Right lung (tissue), 10 donors: ENCODE measurements at places on chromosomes 13 and 19.

DNA sequence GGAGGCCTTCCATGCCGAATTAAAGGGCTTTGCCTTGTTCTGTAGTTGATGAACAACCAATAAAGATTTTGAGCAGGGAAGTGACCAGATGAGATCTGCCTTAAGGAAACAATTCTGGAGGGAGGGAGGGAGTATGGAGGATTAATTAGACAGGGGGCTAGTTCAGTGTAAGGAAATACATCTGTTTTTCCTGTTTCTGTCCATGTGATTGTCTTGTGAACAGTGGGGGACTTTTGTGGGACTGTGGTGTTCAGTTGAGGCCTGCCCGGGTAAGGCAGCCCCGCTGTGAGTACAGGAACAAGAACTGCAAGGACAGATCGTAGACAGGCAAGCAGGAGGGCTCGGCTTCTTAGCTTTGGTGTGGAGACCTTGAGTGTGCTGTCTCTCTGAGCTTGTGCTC lies 59.0 kb downstream of the DGKH start:
- DNase-seq, result no peak

DNA sequence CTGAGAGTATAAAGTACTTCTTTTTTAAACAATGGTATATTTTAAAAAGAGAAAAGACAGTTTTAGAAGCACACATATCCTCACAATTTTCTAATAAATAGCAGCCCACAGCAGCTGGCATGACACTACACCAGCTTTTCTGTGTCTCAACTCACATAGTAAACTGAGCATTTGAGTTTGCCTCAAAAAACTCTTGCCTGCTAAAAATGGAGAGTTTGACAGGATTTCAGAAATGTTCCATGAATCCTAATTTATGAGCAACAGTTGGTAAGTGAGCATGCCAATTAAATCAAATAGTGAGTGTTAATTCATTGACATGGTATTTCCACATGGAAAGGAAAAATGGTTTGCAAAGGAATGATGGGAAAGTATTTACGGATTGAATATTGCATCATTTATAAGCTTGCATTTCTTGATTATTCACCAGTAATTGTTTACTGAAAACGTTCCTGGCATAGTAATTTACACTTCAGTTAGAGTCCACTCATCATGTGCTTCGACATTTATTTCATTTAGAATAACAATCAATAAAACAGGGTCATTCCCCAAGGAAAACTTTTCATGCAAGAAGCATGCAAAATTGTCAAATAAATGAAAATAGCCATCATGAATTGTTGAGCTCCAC lies 323.0 kb downstream of the EFNB2 start:
- DNase-seq, result peak; percentile 51

- DNase-seq, result no peak
Observed at GRCh38 chr19:39434123-39435076, 1.3 kb downstream of the RPS16 start.

- no peak for DNase-seq
Observed at GRCh38 chr19:40335101-40335500, 13.1 kb downstream of the C19orf47 start.

DNA sequence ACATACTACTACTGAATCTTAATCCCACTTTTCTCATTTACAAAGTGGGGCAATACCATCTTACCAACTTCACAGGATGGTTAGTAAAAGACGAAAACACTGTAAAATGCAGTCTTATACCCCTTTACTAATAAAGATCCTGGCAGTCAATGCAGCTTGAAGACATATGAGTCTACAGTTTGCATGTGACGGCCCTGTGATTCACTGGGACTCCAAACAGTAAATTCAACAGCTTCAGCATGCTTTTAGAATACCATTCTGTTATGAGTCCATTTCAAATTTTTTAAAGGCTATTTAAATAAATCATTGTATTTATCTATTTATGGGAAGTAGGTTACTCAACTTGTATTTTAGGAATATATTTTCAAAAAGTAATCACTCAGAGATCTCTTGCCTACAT lies 629.1 kb downstream of the LIG4 start:
- DNase-seq, result no peak

- no peak for DNase-seq
Observed at GRCh38 chr19:37304190-37304883, 66.6 kb upstream of the ZNF527 start.

DNA sequence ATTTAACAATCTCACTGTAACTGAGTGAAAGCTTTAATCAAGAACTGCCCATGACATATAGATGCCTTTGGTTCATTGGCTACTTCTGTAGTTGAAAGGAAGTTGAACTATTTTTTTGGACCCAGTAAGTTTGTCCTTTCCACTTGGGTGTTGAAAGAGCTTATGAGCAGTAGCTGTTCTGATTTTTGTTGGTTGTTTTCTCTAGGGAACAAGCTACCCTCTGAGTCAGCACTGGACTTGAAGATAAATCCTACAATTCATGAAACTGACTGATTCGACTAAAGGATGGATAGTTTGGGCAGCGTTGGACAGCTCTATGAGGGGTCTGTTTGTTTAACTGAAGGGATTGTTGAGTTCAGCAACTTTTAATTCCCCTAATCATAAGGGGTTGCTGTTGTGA lies 101.0 kb downstream of the PAN3 start:
- DNase-seq, result no peak

GRCh38 chr13:101916108-101916774 lies 463.8 kb downstream of the ITGBL1 start:
- DNase-seq, result no peak

- DNase-seq, result no peak
Observed at GRCh38 chr19:1211494-1212234, 6.1 kb downstream of the STK11 start.

GRCh38 chr19:57708641-57709361 lies at the start of gene ZNF154:
ZNF154 (minus strand) TSS chr19:57709204; CDS start chr19:57708971, 233 bp downstream.
- peak; percentile 84 for DNase-seq

DNA sequence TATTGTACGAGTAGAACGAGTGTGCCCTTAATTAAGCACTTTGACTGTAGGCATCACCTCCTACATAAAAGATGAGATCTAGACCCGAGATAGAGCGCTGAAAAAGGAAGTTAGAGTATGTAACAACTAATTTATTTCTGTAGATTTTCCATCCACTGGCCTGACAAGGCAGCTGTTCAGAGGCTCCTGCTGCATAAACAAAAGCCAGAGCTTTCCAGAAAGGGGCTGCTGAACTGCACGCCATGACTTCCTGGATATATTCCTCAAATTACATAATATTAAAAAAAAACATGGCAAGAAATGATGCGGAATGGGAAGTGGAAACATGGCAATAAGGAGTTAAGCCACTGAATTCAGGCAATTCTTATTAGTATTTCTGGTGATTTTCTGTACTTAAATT lies 89.7 kb downstream of the AKAP11 start:
- no peak for DNase-seq

DNA sequence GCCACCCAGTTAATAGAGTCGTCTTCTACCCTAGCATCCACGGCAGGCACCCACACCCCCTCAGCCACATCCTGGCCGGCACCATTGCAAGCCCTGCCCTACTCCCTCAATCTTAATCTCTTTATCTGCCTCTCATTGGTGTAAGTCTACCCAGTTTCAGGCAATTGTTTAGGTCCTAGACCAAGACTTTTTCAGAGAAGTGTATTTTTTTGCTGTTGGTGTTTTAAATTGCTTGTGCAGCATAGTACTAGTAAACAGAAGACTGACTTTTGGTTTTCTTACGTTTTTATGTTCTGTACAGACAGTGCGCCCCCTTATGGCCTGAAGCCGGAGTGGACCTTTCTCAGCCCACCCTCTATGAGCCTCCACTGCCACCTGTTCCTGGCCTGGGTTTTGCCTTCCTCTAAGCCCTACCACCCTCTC lies 2.3 kb upstream of the LCP1 start:
- no peak for DNase-seq

DNA sequence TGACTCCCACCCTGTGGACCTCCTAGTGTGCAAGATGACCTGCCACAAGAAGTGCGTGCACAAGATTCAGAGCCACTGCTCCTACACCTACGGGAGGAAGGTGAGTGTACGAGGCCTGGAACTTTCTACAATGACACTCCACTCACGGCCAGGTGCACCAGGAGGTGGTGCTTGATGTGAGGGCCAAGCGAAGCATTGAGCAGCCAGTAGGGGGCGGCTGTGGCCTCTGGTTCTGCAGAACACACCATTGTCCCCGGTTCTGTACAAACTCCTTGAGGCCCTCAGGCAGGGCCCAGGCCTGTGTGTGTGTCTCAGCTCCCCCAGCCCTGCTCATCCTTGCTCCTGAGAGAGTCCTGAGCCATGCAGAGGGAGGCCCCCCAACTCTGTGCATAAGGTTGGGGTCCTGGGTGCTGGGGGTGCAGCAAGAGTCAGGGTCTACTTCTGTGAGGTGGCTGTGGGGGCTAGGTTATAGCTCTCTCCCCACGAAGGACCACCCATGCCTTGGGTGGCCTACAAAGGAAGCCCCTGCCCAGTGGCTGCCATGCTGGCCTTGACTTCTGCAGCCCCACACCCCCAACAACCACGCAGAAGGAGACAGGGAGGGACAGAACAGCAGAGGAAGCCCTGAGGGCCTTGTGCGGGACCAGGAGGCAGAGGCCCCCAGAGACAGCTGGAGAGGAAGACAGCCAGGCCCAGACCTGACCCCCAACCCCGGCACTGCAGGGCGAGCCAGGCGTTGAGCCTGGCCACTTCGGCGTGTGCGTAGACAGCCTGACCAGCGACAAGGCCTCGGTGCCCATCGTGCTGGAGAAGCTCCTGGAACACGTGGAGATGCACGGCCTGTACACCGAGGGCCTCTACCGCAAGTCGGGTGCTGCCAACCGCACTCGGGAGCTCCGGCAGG lies 9.7 kb upstream of the USE1 start:
- peak; percentile 29 for DNase-seq

- DNase-seq, result no peak
Observed at GRCh38 chr19:13118424-13119193, 545 bp downstream of the NACC1 start.
